ENCODE measurements at places on chromosomes 1 and 21.
A peak's percentile ranks its signal among the peaks of the same experiment; 100 is the strongest.

DNA sequence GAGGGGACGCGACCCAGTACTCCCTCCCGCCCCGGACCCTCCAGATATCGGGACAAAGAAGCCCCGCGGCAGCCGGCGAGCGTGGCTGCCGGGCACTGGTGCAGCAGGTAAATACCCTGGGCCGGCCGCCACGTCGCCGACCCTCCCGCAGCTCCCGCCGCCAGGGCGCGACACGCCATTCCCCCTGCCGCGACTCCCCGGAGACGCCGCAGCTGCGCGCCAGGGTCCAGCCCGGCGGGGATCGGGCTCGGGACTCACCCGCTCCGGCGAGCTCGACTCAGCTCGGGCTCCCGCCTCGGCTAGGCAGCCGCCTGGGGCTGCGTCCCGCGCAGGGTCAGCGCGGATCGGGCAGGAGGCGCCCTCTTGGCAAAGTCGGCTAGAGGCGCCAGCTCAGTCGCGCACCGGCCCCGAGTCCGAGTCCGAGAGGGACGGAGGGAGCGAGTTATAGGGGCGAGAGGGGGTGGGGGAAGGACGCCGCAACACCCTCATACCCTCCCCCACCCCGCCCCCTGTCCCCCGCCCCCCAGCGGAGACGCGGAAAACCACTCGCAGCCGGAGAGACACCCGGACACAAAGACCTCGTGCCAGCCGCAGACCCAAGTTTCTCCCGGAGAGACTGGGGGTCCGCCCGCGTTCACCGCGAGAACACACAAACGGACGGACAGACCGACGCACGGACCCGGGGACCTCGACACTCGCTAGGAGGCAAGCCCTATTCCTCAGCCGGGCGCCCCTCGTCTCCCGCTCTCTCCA is 985 bp downstream of the SYT6 start:
- DNase-seq, result no peak

DNA sequence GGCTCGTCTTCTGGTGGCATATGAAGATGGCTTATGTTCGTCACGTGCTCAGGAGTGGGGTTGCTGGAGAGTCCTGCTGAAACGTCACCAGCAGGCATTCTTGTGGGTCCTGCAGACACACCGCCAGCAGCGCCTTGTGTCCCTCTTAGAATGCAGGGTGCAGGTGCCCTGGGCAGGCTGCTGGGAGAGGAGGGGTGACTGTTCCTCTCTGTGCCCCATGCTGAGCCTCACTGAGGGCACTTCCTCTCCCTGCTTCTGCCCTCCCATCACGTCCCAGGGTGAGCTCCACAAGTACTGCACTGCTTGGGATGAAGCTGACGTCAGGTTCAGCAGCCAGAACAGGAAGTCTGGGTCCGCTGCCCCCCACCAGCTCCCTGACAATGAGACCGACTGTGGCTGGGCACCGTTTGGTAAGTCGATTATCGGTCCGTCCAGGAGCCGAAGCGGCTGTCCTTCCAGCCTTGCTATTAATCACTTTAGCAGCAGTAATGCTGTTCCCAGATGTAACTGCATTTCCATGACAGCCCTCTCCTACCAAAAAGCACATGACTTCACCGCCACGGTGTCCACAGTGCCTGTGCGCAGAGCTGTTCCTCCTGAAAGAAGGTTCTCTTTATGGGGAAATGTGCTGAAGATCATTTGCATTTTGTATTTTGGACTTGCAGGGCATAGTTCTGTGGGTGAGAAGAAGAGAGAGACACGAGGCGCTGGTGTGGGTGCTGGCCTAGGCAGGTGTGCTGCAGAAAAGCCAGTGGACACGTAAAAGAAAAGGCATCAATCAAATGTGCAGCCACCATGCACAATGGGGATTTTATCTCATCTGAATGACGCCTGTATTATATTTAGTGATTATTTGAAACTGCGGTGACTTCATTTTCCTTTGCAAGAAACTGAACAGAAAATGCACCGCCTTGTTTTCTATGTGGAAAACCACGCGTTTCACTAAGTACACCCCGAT is 21.0 kb downstream of the SLC37A1 start:
- no peak for DNase-seq

GRCh38 chr1:165456114-165456513 is 11.2 kb upstream of the RXRG start:
- DNase-seq, result no peak

- DNase-seq, result peak; percentile 52
These were observed 1.1 kb upstream of the SETDB1 start for GRCh38 chr1:150925080-150925479.

DNA sequence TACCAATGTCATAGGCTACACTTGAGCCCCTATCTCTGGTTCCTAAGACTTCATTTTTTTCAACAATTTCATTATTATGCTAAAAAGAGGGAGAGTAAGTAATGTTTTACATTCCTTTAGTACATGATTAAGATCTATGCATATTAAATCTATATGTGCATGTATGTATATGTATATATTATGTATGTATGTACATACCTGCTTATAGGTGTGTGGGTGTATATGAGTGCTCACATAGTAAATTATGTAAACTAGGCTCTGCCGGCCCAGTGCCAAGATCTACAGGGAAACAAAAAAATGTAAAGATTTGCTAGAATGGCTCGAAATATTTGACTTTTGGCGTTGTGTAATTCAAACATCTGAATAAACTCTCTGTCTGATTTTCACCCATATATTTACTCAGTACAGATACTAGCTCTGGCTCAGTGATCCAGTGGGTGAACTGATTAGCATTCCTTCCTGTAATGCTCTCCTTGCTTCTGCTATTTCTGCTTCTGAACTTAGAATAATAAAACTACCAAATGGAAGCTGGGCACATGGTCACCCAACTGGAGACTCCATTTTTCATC is 113.1 kb upstream of the FGGY start:
- DNase-seq, result no peak

- DNase-seq, result no peak
These were observed 11.6 kb upstream of the ELAVL4 start for GRCh38 chr1:50097021-50097679.

GRCh38 chr1:155320252-155320651 is 442 bp upstream of the RUSC1 start:
- DNase-seq, result no peak

DNA sequence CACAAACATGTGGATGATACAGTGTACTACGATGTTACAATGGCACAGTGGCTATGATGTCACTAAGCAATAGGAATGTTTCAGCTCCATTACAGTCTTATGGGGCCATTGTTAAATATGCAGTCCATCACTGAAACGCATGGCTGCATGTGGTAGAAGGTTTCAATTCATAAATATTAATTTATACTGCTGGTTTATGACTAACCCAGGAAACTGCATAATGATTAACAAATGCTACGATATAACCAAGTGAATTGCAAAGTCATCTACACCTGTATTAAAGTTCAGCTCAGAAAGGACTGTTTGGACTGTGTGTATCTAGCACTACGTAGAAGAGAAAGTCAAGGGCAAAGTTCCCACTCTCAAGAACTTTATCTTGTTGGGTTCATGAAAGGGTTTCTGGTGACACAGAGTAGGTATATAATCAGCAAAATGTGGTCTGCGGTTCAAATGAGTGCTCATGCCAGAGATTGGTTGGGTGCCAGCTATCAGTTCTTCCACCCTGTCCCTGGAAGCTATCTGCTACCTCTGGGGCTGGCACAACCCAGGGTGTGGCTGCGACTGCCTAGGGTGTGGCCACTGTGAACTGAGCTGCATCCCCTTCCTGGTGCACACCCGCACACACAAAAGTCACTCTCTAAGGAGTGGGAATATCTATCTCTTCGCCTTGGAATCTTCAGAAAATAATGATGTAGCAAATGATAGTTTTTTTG is 14.8 kb downstream of the MGST3 start:
- DNase-seq, result no peak

DNA sequence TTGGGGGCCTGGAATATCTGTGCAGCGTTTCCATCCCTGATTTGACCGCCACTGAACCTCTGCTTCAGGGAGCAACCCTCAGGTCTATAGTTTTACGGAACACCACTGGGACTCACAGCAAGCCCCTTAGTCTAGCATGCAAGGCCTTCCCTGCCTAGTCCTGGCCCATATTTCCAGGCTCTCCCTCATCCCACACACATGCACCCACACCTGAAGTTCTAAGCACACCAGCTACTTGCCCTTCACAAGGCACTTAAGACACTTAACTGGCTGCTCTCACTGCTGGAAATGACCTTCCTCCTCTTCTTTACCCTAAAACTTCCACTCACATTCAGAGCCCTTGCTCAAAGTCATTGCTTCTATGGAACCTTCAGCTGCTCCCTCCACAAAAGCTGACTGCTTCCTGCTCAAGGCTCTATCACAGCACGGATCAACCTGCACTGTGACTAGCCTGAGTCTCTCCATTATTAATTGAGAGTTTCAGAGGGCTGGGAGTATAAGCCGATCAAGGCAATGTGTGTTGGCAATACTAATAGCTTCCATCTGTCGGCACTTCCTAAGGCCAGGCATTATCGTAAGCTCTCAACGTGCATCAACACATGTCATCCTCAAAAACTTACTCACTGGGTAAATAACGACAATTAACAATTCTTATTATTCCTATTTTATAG is 84.3 kb downstream of the RRAGC start:
- no peak for DNase-seq

GRCh38 chr1:88509379-88509778 is 174.7 kb upstream of the PKN2 start:
- DNase-seq, result no peak

DNA sequence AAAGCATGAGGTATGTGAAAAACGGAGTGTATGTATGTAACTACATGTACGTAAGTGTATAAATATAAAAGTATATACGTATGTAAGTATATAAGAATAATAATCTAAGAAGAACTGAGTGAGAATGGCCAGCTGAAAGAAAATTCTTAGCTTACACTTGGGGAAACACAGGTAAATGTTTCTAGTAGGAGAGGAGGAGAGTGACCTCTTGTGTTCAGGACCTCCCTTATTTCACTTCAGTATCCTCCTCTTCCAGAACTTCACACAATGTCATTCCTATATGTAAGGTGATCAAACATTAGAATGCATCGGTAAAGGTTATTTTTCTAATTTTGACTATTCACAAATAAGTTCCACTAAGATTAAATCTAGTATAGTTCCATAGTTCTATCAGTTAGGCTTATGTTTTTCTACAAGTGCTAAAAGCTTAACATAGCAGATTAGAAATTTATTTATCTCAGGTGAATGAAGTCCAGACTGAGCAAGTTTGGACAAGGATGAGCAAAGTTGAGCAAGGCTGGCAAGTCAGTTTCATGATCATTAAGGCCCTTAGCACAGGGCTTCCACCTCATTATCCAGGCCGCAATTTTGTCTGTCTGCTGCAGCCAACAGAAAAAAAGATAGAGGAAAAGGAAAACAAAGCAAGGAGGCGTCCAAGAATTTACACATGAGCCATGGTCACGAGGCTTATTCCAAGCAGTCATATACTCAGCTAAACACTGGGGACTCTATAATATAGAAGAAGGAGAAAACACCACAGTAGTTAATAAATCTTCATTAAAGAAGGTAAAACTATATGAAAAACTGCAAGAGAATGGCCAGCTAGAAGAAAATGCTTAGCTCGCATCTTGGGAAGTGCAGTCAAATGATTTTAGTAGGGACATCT is 7.1 kb upstream of the MROH9 start:
- DNase-seq, result no peak

- no peak for DNase-seq
These were observed 215.5 kb downstream of the CAMTA1 start for GRCh38 chr1:7000720-7001119.

GRCh38 chr1:50405814-50406213 is 17.4 kb downstream of the DMRTA2 start:
- DNase-seq, result no peak

DNA sequence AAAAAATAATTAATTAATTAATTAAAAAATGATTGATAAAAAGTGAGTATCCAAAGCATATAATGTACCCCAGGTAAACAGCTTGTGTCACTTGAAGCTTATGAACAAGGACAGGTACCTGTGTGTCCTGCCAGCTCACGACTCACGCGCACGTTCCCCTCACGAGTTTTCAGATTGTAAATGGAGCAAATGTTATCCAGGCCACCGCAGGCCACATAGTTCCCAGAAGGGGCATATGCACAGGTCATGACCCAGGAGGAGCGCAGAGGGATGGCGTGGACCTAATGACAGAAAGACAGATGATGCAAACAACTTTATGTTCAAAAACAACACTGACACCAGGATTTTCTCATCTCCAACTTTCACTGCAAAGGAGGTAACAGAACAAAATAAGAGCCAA is 26.0 kb upstream of the NADK start:
- no peak for DNase-seq

DNA sequence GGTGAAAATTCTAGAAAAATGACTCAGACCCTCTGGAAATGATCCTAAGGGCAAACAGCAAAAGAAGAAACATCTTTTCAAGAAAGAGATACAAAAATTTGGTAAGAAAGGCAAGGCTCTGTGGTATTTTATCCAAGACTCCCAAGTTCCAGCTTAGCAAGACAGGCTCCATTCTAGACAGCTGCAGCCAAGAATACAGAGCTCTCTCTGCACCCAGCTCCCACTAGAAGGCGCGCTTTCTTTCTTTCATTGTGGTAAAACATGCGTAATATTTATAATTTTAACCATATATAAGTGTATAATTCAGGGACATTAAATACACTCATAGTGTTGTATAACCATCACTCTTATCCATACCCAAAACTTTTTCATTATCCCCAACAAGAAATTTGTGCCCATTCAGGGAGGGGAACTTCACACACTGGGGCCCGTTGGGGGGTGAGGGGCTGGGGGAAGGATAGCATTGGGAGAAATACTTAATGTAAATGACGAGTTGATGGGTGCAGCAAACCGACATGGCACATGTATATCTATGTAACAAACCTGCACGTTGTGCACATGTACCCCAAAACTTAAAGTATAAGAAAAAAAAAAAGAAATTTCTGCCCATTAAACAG is 2.2 kb upstream of the HFM1 start:
- DNase-seq, result no peak

DNA sequence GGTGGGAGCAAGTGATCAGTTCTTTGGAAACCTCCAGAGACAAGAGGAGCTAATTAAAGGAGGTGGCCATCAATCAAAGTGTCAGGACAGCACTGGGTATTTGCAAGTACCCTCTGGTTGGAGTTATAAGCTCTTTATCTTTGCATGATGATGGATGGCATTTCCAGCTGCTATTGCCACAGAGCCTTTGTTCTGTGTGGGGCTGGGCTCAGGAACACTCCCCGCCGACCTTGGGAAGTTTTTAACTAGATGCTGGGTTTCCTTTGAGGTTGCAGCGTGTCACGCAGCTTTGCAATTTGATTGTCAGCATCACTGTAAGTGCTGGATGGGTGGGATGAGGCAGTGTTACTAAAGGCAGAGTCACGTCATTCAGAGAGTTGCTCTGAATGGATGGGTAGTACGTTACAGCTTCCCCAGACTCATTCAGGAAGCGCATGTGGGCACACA is 68.9 kb downstream of the CNIH3 start:
- no peak for DNase-seq

DNA sequence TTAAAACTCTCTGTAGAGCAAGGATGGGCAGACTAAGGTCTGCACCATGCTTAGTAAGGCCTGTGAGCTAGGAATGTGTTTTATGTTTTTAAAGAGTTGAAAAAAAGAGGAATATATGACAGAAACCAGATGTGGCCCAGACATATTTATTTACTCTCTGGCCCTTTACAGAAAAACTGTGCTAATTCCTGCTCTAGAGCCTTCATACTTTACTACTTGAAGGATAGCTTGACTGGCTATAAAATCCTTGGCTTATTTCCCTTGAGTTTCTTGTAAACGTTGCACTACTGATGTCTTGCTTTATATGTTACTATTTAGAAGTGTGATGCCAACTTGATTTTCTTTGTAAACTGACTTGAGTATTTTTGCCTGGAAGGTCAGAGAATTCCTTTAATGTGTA is 33.5 kb downstream of the CTBS start:
- DNase-seq, result no peak

Data from CD8-positive, alpha-beta T cell (primary cell).